ENCODE measurements at places on chromosomes 5 and 9. TPM values are rescaled to one million over a fixed set of nuclear protein-coding genes. Genes with fewer than 3 reads are reported as not detected.

Gene PDZD2
- total RNA-seq: 1.8 TPM

Gene FUBP3
- total RNA-seq: 38.7 TPM

Gene TPPP
- 0.72 TPM for total RNA-seq

Gene PLAC8L1
- total RNA-seq: not detected

Gene PTGS1
- 340 TPM for total RNA-seq

Gene FBP2
- total RNA-seq: not detected

Gene TYRP1
- not detected for total RNA-seq

Gene POU5F2
- 0.16 TPM for total RNA-seq

Gene ARHGEF39
- 0.18 TPM for total RNA-seq

Gene QRFP
- not detected for total RNA-seq

Gene SPATA31A3
- total RNA-seq: not detected

Gene DND1
- not detected for total RNA-seq

Gene CDC25C
- 0.54 TPM for total RNA-seq

Gene PCDHGB1
- total RNA-seq: 0.81 TPM

Gene PLCXD3
- total RNA-seq: 20.9 TPM

Gene EGFL7
- 189 TPM for total RNA-seq

Gene RAB3C
- not detected for total RNA-seq

Gene ANKRD34B
- not detected for total RNA-seq

Gene PCDH12
- total RNA-seq: 9.2 TPM

Gene DMRT2
- total RNA-seq: not detected

Gene NDUFS6
- total RNA-seq: 57.0 TPM

Gene G3BP1
- total RNA-seq: 108 TPM

Gene LAMC3
- not detected for total RNA-seq

Gene TAF11L5
- total RNA-seq: not detected

Gene TOPORS
- total RNA-seq: 14.6 TPM

Gene FIBCD1
- 0.65 TPM for total RNA-seq

Gene FOXI1
- total RNA-seq: not detected

Gene TAF11L7
- total RNA-seq: not detected

Gene PTPN3
- total RNA-seq: 3.1 TPM

Gene SPINK5
- not detected for total RNA-seq

Gene ZNF658
- total RNA-seq: 1.6 TPM

Gene FOXD4L4
- total RNA-seq: 0.97 TPM

Gene ANKRD55
- total RNA-seq: 0.32 TPM

Gene KLHL3
- 6.3 TPM for total RNA-seq

Gene LMX1B
- not detected for total RNA-seq

Gene PCDHB3
- total RNA-seq: not detected

Gene SCGB3A1
- not detected for total RNA-seq

Gene NHP2
- 275 TPM for total RNA-seq

Gene SMC5
- 9.4 TPM for total RNA-seq

Gene ANKH
- 14.1 TPM for total RNA-seq
